ENCODE measurements at places on chromosomes 6 and 20. TPM values are rescaled to one million over a fixed set of nuclear protein-coding genes. Genes with fewer than 3 reads are reported as not detected.

Gene KIF25
- not detected for polyA plus RNA-seq

Gene LGSN
- polyA plus RNA-seq = not detected

Gene TCP11
- not detected for polyA plus RNA-seq

Gene THEMIS
- polyA plus RNA-seq = not detected

Gene MICB
- 15.6 TPM for polyA plus RNA-seq
